Stimulated activated CD4-positive, alpha-beta T cell treated with anti-CD3 and anti-CD28 coated beads, Interleukin-12 subunit alpha, Interleukin-12 subunit beta, amount 100 ng/mL, for 48 hours (primary cell): ENCODE measurements at places on chromosomes 5 and 9.

- peak; percentile 10 for DNase-seq
Measured at GRCh38 chr9:88387552-88388202, 567 bp upstream of the SPIN1 start.

- no peak for DNase-seq
Measured at GRCh38 chr5:108720391-108720790, 27.3 kb upstream of the FER start.

- DNase-seq = no peak
Measured at GRCh38 chr9:109416135-109416706, 81.9 kb downstream of the PTPN3 start.

- no peak for DNase-seq
Measured at GRCh38 chr5:92890841-92891244, 690.2 kb downstream of the NR2F1-AS1 start.

- no peak for DNase-seq
Measured at GRCh38 chr5:109558952-109559351, 130.8 kb upstream of the MAN2A1 start.

DNA sequence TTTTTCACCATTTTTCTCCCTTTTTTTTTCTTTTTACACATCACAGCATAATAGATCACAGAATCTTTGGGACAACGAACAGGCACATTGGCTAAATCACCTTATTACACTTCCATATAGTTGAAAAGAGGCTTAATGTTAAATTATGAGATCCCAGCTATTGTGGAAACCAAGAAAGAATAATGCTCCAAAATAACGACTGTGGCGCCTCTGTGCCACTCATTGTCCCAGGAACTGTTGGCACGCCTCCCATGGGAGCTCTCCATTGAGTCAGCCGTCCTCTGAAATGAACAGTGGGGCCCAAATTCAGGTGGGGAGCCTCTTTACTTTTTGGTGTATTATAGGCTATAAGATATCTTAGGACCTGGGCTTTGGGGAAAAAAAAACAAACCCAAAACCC is 82.2 kb upstream of the NFIB start:
- DNase-seq = no peak

DNA sequence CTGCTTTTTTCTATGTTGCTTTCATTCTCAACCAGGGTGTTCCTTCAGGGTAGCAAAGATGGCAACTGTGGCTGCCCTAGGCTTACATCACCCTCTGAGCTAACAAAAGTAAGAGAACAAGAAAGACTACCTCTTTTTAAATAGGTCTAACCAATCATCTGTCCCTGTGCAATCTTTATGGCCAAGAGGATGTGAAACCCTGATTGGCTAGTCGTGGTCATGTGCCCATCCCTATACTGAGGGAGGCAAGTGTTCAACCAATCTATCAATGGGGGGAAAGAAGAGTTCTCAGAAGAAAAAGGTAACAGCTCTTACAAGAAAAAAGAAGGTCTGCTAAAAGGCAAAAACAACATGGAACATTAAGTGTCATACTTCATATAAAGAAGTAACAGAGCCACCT is 11.7 kb upstream of the SNCAIP start:
- no peak for DNase-seq
